ENCODE measurements at places on chromosomes 13 and 19. TPM values are rescaled to one million over a fixed set of nuclear protein-coding genes. Genes with fewer than 3 reads are reported as not detected.

Gene ZIC5
- total RNA-seq: not detected

Gene ZNF763
- 1.7 TPM for total RNA-seq

Gene PGLYRP2
- total RNA-seq: not detected

Gene ZDHHC20
- 171 TPM for total RNA-seq

Gene ERICH6B
- total RNA-seq: not detected

Gene KASH5
- total RNA-seq: not detected

Gene ADAMTSL5
- total RNA-seq: 0.84 TPM

Gene CEBPA
- total RNA-seq: 19.8 TPM

Gene EPS8L1
- total RNA-seq: 0.84 TPM

Gene MAMSTR
- 0.10 TPM for total RNA-seq

Gene THSD8
- total RNA-seq: not detected

Gene KLHL1
- total RNA-seq: not detected

All from mononuclear cell (primary cell).